ENCODE measurements at places on chromosomes 16 and 17.

GRCh38 chr16:31754998-31755615 is 118.5 kb upstream of the ZNF267 start:
- no peak for DNase-seq

GRCh38 chr17:78748730-78749317 is 33.2 kb downstream of the CYTH1 start:
- peak; percentile 49 for DNase-seq

- DNase-seq, result no peak
These were observed 29.4 kb upstream of the CACNG5 start for GRCh38 chr17:66805567-66805966.

DNA sequence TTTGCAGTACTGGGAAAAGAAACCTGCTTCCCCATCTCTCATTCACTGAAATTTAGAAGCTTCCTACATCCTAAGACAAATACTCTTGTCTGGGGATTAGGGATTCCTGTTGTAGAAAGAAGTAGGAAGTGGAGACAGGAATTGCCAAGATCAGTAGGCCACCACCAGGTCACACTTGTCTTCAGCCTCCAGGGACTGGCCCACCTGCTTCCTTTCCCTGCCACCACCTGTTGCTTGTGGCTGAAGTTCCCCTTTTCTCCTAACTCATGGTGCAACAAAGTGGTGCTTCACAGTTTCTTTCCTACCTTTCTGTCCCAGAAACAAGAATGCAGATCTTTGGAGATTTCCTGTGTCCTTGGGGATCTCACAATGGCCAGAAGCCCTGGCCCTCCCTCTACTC is 82.4 kb downstream of the WNT3 start:
- no peak for DNase-seq

DNA sequence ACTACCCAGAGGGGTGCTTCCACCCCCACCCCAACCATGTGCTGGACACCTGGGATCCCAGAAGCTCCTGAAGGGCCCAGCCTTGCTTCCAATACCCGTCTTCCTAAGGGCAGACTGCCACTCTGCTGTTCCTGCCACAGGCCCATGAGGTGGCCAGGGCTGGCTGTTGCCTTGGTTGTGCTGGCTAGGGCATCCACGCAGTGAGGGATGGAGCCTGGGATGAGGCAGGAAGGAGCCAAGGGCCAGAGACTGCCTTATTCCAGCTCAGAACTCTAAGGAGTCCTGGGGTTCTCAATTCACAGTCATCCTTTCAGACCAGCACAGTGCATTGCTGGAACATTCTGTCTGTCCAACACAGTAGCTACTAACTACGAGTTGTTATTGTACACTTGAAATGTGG is 37.8 kb downstream of the BCO1 start:
- DNase-seq, result no peak

DNA sequence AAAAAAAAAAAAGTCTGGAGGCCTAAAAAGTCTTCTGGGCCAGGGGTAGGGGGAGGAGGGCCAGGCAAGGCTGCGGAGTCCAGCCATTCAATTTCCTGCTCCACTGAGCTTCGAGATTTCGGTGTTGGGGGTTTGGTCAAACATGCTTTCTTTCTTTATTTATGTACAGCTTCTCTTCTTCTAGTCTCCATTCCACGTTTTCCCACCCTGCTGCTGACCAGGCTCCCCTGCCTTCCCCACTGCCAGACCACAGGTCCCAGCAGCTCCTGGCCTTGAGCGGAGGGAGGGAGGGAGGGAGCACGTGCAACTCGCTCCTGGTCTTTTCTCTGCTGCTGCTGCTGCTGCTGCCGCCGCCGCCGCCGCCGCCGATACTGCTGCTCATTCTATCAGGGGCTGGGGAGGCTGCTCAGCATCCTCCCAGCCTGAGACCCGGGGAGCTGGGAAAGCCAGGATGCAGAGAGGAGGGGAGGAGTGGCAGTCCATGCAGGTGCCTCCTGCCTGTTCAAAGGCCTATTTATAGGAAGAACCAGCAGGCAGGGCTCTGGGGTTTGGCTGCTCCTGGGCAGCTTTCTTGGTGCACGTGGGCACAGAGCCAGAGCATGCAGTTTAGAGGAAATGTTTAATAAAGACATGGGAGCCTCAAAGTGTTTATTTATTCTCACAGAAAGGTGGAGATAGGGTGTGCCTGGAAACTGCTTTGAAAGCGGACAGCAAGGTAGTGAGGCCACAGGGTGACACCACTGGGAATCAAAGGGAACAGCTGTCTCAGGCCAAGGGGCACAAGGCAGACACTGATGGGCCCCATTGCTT is 23.4 kb upstream of the ZFHX3 start:
- no peak for DNase-seq

DNA sequence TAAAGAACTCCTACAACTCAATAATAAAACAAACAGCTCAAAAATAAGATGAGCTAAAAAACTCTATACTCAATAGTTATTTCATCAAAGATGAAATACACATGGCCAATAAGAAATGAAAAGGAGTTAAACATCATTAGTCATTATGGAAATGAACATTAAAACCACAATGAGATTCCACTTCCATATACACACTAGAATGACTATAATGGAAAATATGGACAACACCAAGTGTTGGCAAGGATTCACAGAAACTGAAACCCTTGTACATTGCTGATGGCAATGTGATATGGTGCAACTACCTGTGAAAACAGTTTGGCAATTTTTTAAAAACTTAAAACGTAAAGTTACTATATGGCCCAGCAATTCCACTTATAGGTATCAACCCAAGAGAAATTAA is 91.4 kb downstream of the GRIN2A start:
- no peak for DNase-seq

GRCh38 chr16:56268799-56269198 is 77.5 kb downstream of the GNAO1 start:
- DNase-seq, result no peak

GRCh38 chr16:73434621-73435020 is 386.7 kb upstream of the ZFHX3 start:
- no peak for DNase-seq

GRCh38 chr17:30796016-30796415 is 28.5 kb downstream of the CRLF3 start:
- no peak for DNase-seq

DNA sequence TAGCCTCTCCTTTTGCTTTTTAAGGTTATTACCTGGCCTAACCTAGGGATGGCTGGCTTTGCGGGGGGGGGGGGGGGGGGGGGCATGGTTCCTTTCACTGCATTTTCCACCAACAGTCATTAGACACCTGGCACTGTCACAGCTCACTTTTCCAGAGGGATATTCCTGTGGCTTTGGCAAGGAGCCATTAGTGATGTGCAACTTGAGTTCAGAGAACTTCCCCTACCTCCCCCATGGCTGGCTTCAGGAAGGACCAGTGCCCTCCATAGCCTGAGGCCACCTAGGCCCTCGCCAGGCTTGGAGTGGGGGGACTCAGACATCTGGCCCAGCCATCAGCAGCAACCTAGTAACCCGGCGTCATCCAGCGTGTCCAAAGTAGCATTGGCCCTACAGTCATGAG is 234.6 kb downstream of the CPPED1 start:
- no peak for DNase-seq

DNA sequence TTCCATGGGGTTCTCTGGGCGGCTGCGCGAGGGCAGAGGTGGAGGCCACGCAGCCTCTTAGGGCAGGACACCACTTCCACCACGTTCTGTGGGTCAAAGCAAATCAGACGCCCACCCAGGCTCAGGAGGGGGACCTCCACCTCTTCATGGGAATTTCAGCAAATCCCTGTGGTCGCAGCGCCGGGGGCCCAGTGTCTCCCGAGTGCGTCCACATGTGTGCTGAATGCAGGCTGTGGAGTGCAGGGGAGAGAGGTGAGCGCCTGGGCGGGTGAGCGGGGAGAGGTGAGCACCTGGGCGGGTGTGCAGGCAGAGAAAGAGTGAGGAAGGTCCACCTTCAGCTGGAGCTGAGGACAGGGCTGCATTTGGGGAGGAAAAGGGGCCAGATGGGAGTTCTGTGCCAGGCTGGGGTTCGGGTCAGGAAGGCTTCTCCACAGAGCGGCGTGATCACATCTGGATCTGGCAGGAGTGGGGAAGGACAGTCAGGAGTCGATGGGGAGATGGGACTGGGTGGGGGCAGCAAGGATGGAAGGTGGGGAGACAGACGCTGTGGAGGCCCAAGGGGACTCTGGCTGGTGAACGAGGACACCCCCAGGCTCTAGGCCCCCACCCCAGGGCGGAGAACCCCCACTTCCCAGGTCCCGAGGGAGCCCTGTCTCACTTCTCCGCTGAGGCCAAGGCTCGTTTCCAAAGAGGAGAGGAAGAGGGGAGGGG is 36.8 kb upstream of the CBFA2T3 start:
- no peak for DNase-seq

- no peak for DNase-seq
These were observed 55.7 kb downstream of the IRX5 start for GRCh38 chr16:54986409-54986808.

DNA sequence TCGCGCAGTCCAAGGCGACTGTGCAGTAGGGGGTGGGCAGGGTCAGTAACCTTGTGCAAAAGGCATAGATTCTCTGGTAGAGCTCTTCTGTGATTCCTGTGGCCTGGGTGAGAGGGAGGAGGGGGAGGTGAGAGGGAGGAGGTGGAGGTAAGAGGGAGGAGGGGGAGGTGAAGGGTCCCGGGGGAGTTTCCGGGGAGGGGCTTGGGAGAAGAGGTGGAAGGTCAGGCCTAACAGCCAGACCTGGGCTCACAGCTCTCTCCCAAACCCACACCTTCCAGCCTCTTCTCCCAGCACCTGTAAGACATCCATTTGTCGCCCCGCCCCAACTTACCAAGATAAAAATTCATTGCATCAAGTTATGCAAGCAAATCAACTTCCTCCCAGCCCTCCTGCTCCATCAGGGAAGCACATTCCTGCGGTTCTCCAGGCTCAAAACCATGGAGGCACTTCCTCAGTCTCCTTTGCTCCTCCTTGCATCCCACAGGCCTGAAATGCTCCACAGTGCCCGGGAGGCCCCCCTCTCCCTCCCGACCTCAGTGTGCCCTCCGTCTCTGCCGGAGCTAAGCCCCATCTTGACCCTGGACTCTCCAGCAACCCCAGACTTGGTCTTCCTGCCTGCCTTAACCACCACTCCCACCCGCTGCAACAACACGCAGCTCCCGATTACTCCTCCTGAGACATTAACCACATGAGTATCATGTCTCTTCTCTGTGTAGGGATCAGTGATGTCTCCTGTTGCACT is 30.5 kb downstream of the PIK3R6 start:
- no peak for DNase-seq

GRCh38 chr17:17924857-17925250 is 47.3 kb downstream of the TOM1L2 start:
- no peak for DNase-seq

DNA sequence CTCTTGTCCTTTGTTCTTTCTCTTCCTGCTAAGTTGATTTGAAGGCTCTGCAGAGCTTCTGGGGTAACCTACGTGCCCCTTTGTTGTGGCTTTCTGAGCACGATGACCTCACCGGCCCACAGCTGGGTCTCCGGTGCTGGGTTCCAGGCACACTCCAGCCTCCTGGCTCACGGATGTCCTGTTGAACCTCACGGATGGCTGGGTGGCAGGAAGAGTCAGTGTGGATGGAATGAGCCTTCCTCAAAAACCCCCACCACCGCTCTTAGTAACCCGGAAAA is 116.0 kb downstream of the SOCS1 start:
- peak; percentile 11 for DNase-seq

DNA sequence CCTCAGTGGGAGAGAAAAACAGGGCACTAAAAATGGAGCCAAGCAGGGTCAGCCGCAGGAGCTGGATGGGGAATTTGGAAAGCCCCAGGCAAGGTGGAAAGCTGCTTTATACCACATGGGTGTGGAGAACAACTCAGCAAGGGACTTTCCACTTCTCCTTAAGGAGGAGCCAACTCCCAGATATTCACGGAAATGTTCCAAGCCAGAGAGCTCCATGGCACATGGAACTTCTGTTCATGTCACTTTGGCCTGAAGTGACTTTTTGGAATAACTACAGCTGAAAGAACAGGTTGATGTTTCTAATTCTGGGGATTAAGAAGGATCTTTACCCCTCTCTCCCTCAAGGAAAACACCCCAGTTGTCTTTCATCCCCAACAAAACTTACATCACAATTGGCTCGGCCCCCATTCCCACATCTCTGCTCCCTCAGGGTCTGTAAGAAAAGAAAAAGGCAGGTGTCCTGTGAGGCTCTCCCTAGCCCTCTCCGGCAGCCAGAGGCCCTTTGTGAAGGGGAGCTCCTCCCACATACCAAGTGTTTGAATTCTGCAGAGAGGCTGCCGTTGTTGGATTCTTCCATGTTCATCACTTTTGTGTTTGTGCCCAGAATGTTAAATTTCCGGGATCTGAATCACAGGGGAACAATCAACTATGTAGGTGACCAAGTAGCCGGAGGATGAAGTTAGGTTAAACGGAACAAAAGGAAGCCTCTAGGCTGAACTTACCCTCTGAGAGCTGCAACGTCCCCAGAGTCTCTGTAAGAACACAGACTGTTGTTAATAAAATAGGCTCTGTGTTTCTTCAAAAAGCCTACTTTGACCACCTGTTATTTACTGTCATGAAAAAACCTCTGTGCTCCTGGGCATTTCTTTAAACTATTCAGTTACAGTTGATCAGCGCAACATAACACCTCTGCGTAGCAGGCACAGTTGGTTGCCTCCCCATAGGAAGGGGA is 41.0 kb downstream of the STAT5A start:
- no peak for DNase-seq

- DNase-seq, result no peak
These were observed 35.8 kb upstream of the RASL10B start for GRCh38 chr17:35695613-35696012.

- no peak for DNase-seq
These were observed 4.8 kb downstream of the GNG13 start for GRCh38 chr16:795580-796229.

DNA sequence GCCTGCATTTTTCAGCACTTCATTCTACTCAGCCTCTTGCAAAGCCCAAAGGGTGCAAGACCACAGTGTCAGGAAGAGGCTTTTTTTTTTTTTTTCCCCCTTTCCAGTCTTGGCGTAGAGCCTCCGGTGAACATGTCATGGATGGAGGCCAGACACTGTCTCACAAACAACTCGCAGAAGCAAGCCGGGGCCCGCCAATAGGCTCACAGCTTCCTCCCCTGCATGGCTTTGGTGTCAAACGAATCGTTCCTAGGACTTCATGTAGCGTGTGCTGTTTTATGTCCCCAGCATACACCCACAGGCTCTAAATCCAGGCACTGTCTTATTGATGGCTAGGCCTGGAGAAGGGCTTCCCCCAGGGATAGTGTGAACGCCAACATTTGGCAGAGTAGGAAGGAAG is 457.7 kb upstream of the MAF start:
- no peak for DNase-seq

DNA sequence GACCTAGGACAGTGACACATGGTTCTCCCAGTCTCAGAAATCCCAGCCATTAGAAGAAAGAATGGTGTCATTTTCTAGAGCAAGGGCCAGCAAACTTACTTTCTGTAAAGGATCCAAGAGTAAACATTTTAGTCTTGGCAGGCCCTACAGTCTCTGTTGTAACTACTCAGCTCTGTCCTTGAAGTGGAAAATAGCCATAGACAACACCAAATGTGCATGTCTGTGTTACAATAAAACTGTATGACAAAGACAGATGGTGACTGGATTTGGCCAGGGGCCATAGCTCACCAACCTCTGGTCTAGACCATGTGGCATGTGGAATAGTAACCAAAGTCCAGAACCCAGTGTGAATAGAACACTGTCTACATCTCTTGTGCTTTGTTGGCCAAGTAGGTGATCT is 286.5 kb downstream of the HS3ST4 start:
- no peak for DNase-seq

Data from activated CD8-positive, alpha-beta memory T cell treated with anti-CD3 and anti-CD28 coated beads for 4 hours (primary cell).